Tibial nerve (tissue), 4 donors: ENCODE measurements at places on chromosomes 6 and 20.
A peak's percentile ranks its signal among the peaks of the same experiment; 100 is the strongest.

DNA sequence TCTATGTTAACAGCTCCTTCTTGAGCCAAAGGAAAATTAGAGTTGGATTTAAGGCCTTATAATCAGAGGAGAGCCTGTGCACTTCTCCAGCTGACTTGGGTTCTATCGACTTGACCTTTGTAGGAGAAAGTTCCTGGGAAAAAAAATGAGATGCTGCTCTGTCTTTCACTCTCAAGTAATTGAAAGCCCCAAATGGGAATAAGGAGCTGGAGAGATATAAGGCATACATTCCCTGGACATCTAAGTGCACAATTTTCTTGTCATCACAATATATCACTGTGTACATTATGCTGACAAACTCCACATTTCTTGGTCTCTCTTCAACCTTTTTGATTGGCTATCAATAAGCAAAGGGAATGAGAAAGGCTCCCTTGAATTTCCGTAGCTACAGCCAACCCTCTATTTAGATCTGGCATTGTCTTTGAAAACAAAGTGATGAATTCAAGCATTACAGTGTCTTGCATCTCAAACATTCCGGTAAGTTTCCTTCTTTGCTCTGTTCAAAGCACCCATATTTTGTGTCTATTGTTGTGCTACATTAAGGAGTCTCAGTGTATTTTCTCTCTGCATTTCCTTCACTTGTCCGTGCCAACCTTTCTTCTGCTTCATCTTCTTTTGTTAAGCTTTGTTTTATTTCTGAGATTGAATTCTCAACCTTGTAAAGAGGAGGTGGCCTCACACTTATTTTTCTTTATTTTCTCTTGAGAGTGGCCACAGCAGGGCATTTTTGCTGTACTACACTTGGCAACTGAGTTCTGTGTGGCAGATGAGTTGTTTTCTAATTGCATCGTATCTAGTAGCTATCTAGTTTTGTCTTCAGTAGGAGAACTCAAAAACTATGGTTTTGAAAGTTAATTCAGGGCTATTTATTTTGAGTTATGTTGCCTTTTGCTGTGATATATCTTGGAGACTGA, 450.3 kb upstream of the MAN1A1 start:
- no peak for DNase-seq

GRCh38 chr6:98634569-98634968, 199.8 kb upstream of the POU3F2 start:
- no peak for DNase-seq

GRCh38 chr6:17662585-17662984, 44.1 kb downstream of the NUP153 start:
- no peak for DNase-seq

GRCh38 chr6:96742702-96743101, 94.6 kb downstream of the GPR63 start:
- DNase-seq = no peak

- DNase-seq = no peak
Measured at GRCh38 chr20:11891776-11892545, 25.7 kb upstream of the BTBD3 start.

- DNase-seq = no peak
Measured at GRCh38 chr20:40931410-40932044, 97.1 kb upstream of the TOP1 start.

GRCh38 chr20:38173237-38174156, 8.4 kb upstream of the TGM2 start:
- DNase-seq = no peak

DNA sequence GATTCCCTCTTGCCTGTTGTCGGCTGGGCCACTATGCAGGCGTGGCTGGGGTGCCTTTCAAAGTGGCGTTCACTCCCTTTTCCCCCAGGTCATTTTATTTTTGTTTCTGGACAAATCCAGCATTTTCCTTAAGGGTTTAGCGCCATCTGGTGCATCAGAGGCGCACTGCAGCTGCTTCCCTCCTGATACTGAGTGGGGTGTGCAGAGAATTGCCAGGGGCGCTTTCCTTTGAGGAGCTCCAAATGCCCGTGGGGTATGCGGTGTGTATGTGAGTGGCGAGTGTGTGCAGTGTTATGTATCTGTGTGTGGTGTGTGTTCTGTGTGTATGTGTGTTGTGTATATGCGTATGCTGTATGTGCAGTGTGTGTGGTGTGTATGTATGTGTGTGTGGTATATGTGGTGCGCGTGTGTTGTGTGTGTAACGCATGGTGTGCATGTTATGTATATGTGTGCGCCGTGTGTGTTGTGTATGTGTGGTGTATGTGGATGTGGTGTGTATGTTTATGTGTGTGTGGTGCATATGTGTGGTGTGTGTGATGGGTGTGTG, 100.1 kb upstream of the AGPAT4 start:
- DNase-seq = peak; percentile 86

GRCh38 chr20:22414305-22414742, 170.0 kb downstream of the FOXA2 start:
- DNase-seq = no peak

DNA sequence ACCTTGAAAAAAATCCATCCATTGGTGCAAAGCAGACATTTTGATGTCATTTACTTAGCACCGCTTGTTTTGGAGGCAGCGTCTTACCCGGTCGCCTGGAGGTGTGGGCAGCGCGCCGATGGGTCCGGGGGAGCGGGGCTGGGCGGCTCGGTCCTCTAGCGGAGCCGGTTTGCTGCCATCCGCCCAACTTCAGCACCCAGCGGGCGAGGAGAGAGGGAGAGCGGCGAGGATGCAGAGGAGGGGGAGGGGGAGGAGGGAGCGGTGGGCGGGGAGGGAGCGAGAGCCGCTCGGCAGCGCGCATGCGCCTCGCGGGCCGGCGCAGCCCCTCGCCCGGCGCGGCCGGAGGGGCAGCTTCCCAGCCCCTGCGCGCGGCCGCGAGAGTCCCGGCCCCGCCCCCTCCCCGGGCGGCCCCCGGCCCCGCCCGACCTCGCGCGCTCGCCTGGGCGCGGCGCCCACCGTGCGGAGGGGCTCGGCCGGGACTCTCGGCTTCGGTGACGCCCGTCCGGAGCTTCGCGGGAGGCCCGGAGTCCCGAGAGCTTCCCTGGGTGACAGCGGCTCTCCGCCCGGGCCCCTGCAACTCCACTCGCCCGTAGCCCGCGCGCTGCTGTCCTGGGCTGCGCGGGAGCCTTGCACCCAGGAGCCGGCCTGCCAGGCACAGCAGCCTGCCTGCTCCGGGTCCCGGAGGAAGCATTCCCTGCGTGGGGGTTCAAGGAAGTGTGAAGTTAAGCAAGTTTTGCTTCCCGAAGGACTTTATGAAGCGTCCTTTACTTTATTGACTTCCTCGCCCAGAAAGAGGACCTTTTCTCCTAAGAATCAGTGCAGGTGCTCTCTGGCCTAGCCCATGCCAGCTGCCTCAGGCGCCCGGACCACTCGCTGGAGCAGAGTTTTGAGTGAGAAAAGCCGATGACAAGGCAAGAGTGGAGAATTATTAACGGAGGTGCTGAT, at the start of gene RGS17:
RGS17 (minus strand) TSS at position 246 of the 945 bp plus-strand sequence. CDS start 87,264 bp downstream, outside the sequence.
- no peak for DNase-seq

GRCh38 chr6:25481267-25481666, 170.7 kb upstream of the SCGN start:
- DNase-seq = no peak

- DNase-seq = no peak
Measured at GRCh38 chr20:32648761-32649650, 24.7 kb downstream of the C20orf203 start.

- no peak for DNase-seq
Measured at GRCh38 chr6:34246563-34247391, 2.0 kb downstream of the SMIM29 start.

- DNase-seq = no peak
Measured at GRCh38 chr6:36728289-36729160, 30.9 kb downstream of the RAB44 start.

- DNase-seq = no peak
Measured at GRCh38 chr20:42181064-42181463, 562.9 kb upstream of the CHD6 start.

DNA sequence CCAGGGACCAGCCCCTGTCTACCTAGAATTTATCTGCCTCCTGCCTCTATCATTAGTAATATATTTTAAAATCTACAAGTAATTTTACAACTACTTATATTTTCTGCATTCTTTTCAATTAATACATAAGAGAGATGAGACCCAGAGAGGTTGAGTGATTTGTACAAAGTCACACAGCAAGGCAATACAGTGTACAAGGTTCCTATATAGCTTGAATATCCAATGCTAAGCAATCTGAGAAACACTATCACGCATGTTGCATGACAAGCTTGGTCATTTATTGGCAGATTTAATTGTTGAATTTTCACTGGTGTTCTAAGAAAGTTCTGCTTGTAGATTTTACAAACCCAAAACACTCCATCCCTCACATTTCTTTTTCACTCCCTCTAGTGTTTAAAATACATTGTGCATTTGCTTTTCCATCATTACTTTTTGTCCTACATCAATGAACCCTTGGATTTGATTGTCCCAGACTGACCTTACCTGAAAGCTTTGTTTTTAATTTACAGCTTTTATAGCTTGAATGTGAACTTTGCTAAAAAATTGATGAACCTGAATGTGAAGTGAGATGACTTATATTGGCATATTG, 520.9 kb upstream of the CITED2 start:
- DNase-seq = no peak

GRCh38 chr20:53412577-53413185, 181.0 kb downstream of the ZNF217 start:
- DNase-seq = no peak

GRCh38 chr20:10658876-10659632, 14.7 kb downstream of the JAG1 start:
- DNase-seq = no peak

- no peak for DNase-seq
Measured at GRCh38 chr20:54025251-54025771, 45.1 kb downstream of the BCAS1 start.

DNA sequence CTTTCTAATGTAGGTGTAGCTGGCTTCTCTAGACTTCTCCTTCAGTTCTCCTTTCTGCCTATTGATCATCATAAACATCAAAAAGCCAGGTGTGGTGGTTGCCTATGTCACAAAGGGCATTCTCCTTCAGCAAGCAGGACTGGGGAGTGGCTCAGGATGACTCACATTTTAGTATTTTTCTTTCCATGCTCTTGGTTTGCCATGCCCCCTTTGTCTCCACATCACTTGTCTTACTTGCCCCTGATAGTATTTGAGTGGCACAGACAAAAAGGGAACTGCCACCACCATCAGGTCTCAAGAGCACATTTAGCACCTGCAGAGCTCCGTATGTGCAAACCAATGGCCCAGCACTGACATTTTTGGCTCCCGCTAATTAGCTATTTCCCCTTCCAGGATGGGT, 698.8 kb downstream of the DHX35 start:
- no peak for DNase-seq

DNA sequence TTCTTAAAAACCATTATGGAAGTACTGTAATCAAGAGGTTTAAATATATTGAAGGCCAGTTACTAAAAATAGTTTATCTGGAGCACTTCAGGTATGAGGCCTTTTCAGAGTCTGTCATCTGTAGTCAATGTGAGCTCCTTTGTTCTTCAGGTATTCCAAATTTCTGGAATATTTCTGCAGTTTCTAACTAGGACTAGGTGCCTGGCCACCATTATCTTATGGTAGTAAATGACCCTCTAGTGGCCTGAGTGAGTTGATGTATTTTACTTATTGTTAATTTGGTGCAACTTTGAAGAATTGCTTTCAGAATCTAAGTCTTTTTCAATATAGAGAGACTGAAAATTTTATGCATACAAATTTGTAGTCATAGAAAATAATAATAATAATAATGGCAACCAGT, 95.2 kb upstream of the FLRT3 start:
- DNase-seq = no peak

GRCh38 chr6:46002264-46002663, 13.4 kb downstream of the CLIC5 start:
- no peak for DNase-seq

GRCh38 chr6:158687506-158687905, 37.7 kb downstream of the SYTL3 start:
- DNase-seq = no peak

- DNase-seq = no peak
Measured at GRCh38 chr20:22924949-22925612, 110.0 kb upstream of the SSTR4 start.

DNA sequence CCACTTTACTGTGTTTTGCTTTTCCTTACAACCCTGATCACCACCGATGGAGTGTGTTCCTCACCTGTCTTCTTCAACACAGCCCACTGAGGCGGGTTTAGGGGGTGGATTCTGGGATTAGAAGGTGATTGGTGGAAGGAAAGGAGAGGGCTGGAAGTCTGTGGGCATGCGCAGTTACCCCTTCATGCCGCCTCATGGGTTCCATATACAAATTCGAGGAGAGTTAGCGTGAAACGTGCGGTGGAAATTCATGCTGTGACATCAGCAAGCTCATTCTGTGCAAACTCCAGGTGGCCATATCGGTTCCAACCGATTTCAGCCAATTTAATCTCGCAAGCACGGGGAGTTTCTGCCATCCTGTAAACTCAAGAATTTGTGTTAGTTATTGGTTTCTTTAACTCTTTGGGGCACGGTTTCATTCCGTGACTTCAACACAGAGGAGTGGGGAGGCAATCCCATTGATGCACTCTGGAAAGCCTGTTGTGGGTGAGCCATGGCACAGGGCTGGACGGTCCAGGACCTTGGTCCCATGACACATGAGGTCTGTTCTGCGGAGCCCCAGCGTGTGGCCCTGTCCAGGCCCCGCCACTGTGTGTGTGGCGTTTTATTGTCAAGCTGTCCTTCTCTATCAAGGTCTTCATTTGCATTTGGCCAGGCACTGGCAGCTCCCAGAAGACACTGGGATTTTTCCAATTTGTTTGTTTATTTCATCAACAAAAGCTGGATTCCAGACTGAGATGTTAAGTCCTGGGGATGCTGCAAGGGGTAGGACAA, 482.8 kb upstream of the SULF2 start:
- no peak for DNase-seq

GRCh38 chr6:20203561-20204511, 8.4 kb downstream of the MBOAT1 start:
- DNase-seq = no peak

DNA sequence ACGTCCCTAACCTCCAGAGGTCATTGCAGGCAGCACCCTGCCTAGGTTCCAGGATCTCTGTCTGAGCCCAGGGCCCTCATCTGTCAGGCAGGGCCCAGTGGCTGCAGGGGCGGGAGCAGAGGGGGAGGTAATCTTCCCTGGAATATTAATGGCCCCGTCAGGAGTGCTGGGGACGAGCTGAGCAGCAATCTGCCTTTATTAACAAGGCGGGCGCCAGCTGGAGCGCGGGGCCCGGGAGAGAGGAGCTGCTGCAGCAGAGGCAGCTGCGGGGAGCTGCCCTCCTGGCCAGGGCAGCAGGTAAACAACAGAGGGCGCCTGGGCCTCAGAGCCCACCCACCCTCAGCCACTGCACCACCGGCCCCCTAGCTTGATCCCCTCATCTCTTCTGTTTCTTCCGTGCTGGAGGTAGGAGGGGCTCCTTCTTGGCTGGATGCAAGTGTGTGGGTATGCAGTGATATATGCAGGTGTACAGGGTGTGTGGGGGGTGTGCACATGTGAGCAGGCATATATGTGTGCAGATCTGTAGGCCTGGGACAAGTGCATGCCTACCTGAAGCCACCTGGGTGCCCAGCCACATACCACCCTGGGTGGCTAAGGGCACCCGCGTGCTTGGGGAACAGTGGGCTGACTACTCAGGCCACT, 131.8 kb upstream of the MLN start:
- DNase-seq = no peak

- no peak for DNase-seq
Measured at GRCh38 chr6:36098920-36099647, 31.2 kb upstream of the MAPK13 start.

- no peak for DNase-seq
Measured at GRCh38 chr20:63705232-63706026, 2.3 kb downstream of the ARFRP1 start.
